ENCODE measurements at places on chromosomes 2 and 18.

DNA sequence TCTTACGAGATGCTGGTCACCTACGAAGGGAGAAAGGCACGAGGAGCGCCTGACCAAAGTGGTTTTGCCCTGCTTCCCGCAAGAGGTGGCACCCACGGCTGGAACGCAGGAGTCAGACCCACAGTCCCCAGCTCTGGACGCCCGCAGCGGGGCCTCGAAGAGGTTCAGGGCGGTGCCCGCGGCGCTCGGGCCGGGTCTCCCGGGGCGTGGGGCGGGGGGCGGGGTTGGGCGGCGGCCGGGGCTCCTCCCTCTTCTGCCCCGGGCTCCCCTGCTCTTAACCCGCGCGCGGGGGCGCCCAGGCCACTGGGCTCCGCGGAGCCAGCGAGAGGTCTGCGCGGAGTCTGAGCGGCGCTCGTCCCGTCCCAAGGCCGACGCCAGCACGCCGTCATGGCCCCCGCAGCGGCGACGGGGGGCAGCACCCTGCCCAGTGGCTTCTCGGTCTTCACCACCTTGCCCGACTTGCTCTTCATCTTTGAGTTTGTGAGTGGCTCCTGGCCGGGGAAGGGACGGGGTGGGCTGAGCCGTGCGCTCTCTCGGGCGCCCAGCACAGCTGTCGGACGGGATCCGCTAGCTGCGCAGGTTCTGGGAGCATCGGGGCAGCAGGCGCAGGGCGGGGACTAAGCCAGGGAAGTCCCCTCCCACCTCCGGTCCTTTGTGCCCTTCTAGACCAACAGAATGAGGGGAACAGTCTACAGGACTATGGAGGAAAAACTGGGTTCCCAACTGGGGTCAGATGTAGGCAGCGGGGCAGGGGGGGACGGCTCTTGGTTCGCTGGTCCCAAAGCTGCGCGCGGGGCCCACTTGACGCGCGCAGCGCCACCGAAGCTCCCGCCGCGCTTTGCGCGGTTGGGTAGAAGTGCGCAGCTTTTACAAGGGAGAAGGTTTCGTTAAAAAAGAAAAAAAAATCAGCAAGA lies at the start of gene MAL:
Gene MAL, plus strand, starts transcription at position 303 of the 914 bp plus-strand sequence. Its CDS starts 85 bp downstream, at position 388.
- DNase-seq: no peak

- no peak for DNase-seq
These were observed 201.5 kb upstream of the PXDN start for GRCh38 chr2:1945819-1946218.

- DNase-seq: peak; percentile 59
These were observed 5.3 kb downstream of the TRPM8 start for GRCh38 chr2:233922471-233922870.

- no peak for DNase-seq
These were observed 16.3 kb downstream of the POLR2D start for GRCh38 chr2:127841466-127842178.

DNA sequence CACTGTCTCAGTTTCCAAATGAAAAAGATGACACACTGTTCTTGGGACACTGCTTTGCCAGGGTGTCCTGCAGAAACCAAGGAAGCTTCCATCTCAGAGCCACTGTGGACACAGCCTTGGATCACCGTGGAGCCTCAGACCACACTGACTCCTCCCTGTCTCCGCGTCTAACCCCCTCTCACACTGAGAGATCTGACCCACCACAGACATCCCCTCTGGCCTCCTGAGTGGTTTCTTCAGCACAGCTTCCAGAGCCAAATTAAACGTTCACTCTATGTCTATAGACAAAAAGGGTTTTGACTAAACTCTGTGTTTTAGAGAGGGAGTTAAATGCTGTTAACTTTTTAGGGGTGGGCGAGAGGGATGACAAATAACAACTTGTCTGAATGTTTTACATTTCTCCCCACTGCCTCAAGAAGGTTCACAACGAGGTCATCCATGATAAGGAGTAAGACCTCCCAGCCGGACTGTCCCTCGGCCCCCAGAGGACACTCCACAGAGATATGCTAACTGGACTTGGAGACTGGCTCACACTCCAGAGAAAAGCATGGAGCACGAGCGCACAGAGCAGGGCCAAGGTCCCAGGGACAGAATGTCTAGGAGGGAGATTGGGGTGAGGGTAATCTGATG lies 113.4 kb upstream of the PKDCC start:
- DNase-seq: no peak

GRCh38 chr18:44895176-44895798 lies 214.6 kb downstream of the SETBP1 start:
- DNase-seq: peak; percentile 71

DNA sequence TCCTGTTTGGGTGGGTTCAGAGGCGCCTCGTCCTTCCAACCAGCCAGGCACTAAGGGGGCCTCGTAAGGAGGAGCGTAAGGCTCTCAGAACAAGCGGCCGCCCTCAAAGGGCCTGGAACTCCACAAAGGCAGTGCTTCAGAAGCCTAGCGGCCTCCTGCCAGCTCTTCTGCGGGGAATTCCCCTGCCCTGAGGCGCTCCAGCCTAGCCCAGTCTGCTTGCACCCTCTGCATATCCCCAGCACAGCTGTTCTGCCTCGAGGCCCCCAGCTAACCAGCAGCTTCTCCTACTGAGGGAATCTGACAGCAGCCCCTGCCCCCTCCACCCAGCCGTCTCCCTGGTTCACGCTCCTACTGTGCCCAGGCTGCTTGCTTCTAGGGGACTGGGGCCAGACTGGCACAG lies 265.9 kb downstream of the TFCP2L1 start:
- no peak for DNase-seq

GRCh38 chr2:139080244-139080643 lies 300.1 kb upstream of the NXPH2 start:
- DNase-seq: no peak

GRCh38 chr2:176525086-176525485 lies 255.8 kb downstream of the MTX2 start:
- no peak for DNase-seq

- DNase-seq: peak; percentile 71
These were observed 33.1 kb downstream of the NGEF start for GRCh38 chr2:232979871-232980461.

DNA sequence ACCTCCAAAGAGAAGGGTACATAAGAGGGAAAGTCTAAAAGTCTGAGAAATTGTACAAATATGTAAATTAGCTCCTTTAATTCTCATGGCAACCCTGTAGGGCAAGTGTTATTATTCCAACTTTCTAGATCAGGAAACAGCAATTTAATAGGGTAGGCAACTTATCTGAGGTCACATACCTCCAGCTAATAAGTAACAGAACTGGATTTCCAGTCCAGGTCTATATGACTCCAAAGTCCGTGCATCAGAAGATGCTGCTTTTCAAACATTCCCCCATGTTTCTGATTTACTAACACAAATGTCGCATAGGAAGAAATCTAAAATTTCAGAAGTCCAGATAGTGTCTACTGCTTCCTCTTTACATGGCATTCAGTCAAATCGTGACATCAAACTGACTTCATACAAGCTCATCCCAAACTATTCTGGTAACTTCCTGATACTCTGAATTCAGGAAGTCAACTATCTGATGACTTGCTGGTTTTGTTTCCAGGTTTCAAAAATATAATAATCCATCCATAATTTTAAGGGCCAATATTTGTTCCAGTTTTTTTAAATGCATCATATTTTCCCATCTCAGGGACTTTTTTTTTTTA lies 419.3 kb upstream of the ACVR2A start:
- no peak for DNase-seq

DNA sequence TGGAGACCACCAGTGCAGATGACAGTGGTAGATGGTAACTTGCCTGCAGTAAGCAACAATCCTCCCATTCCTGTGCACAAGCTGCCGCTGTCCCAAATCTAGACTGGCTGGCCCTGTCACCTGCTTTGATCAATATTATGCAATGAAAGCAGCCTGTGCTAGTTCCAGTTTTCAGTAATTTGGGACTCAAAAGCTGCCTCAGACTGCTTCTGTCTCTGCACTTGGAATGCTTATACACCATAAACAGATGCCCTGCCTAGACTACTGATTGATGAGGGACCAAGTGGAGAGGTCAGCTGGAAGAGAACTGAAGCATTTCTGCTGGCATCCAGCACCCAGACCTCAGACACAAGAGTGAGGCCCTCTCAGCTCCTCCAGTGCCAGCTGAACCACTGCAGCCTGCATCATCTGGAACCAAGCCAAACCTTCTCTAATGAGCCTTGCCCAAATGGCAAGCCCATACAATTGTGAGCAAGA lies 24.9 kb downstream of the CCBE1 start:
- DNase-seq: peak; percentile 44

DNA sequence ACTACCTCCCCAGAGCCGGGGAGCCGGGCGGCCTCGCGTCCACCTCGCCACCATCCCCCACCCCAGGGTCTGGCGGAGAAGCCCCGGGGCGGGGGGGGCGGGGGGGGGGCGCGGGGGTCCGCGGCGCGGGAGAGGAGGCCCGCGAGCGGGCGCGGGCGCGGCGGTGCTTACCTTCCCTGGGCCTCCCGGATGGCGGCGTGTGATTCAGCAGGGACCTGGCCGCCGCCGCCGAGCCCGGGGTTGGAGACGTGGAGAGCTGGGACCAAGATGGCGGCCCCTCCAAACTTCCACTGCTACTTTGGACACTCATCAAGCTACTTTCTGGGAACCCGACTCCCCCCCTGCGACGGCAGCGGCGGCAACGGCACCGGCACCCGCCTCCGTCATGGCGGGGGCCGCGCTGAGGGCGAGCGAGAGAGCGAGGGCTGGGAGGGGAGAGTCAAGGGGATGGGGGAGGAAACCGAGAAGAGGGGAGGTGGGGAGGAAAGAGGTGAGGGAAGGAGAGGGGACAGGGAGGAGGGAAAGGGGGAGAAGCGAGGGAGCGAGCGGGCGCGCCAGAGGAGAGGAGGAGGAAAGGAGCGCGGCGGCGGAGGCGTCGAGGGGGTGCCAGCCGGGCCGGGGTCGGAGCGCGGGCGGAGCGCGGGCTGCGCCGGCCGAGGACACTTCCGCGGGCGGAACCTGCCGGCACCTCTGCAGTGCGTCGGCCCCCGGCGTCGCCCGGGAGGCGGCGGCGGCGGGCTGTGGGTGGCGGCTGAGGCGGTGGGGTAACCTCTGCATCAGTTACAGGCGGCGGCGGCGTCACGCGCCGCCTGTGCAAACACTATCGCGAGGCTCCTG lies at the start of gene TLK1:
Gene TLK1, minus strand, starts transcription at position 775 of the 837 bp plus-strand sequence. Its CDS starts 465 bp downstream, at position 310.
- DNase-seq: peak; percentile 72

DNA sequence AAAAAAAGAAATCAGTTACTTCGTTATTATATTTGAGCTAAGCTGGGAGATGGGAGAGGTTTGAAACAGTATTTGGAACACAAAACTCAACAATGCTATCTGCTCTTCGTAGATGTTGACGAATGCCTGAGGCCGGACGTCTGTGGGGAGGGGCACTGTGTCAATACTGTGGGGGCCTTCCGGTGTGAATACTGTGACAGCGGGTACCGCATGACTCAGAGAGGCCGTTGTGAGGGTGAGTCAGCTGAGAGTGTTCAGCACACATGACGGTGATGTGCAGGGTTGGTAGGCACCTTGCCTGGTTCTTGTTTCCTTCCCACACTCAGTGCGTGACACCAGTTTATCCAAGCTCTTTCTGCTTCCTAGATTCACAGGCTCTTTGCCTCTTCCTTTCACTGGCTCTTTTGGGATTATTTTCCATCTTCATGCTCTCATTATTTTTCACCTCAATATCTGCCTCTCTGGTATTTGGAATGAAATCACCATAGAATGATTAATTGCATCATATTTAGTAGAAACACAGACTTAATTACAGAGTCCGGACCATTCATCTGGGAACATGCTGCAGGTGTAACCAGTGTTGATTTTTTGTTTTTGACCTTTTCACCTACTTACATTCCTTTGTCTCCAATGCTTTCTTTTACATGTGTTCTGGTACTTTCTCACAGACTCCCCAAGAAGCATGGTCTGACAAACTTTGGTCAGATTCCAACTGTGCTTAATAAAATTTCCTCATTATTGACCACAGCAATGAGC lies 200.6 kb upstream of the RASGRP3 start:
- DNase-seq: peak; percentile 79

DNA sequence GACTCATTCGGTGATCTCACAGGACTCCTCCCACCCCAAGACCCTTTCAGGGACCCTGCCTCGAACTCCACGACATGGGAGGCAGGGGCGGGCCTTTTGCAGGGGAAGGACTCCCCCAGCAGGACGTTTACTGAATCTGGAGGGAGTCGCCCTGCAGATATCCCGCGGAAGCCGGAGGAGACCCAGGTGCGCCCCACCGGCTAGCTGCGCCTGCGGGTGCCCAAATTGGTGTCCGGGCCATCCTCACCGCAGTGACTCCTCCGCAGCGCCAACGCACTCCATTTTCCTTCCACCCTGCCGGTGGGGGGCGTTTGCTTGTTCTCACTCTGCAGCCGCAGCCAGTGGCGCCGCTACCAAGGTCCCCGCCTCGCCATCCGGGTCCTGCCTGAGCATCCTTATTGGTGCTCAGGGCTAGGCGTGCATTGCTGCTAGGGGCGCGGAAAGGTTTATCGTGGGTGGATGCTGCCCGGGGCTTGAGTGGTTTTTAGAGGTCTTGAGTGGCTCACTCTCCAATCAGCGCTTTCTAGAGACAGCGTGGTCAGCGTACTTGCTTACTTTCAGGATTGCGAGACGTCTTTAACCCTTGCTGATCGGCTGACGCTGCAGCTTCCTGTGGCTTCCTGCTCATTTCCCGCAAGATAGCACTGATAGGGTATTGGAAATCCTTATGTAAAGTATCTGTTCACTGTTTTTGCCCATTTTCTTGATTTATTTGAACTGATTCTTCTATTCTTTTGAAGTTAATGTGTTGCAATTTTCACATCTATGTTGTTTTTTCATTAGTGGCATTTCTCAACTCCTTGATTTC lies 81.4 kb downstream of the BIN1 start:
- peak; percentile 87 for DNase-seq

DNA sequence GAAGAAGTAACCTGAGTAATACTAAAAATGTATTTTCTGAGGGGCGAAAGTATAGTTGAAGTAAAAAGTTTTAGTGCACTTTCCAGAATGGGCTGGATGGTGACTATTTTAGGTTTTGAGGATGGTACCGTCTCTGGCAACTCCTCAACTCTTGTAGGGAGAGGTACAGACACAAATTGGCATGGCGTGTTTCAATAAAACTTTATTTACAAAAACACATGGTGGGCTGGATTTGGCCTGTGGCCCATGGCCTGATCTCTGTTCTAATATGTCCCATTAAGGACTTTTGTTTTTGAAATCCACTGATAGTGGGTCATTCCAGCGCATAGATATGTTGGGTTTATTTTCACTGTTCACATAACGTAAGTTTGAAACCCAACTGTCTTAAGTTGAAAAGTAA lies 132.8 kb downstream of the AGAP1 start:
- no peak for DNase-seq

GRCh38 chr2:96801005-96801785 lies 14.9 kb upstream of the CNNM3 start:
- DNase-seq: peak; percentile 55

DNA sequence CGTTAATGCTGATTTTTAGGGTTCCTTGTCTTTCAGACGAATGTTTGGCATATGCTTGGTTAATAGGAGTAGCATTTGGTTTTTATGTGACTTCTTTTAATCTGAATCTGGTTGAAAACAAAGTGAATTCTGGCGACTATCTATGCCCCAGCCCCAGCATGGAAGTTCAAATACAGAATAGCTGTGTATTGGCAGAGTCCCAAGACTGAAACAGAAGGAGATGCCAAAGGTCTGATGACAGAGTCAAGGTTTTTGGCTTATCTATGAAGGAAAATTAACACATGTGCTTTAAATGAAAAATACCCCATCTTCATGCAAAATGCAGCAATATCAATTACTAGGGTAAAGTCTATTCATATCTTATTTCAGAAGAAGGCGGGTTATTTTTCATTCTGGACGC lies 734.8 kb upstream of the NXPH2 start:
- DNase-seq: no peak

Data from EH (cell line).